ENCODE measurements at places on chromosomes 4 and X.

GRCh38 chr4:18691431-18692200 is 670.1 kb upstream of the LCORL start:
- DNase-seq, result no peak

DNA sequence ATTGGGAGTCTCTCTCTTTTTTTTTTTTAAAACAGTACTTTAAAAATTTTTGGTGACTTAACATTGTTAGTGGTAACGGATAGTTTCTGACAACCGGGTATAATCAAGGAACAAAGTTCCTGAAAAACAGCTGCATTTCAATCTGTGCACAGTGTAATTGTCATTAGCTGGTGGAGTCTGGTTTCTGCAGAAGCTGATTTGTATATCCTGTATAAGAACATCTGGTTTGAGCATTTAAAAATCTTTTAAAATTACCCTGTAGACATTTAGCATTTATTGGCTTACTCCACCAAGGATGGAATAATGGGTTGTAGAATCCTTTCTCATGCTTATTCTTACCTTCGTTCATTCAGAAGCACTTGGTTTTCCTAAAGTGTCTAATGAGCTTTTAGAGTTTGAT is 11.2 kb downstream of the JADE1 start:
- no peak for DNase-seq

- DNase-seq, result no peak
Observed at GRCh38 chrX:24796204-24796603, 102.5 kb downstream of the POLA1 start.

DNA sequence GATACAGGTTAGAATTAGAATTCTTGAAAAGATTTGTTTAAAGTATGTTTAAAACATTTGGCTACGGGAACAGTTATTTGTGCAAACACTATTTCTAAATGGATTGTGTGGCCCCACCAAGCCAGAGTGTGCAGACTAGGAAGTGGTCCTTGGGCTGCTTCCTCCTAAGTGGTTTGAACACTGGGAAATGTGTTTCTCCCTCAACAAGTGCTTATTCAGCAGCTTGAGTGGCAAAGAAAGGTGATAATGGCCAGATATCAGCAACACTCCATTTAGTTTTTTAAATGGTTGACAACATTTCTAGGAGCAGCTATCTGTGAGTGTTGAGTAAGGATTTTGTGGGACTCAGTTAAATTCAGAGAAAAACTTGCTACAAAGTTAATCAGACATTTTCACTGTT is 141.4 kb upstream of the LNX1 start:
- DNase-seq, result no peak

GRCh38 chr4:35253331-35253730 is 991.0 kb downstream of the ARAP2 start:
- no peak for DNase-seq

- no peak for DNase-seq
Observed at GRCh38 chr4:129144755-129145206, 48.8 kb downstream of the C4orf33 start.

- DNase-seq, result no peak
Observed at GRCh38 chrX:71615954-71616353, 2.4 kb downstream of the CXCR3 start.

- DNase-seq, result no peak
Observed at GRCh38 chr4:126265888-126266287, 951.1 kb downstream of the FAT4 start.

GRCh38 chr4:64105903-64106302 is 303.3 kb downstream of the TECRL start:
- DNase-seq, result no peak

- DNase-seq, result no peak
Observed at GRCh38 chrX:133783274-133783673, 202.1 kb downstream of the GPC3 start.

DNA sequence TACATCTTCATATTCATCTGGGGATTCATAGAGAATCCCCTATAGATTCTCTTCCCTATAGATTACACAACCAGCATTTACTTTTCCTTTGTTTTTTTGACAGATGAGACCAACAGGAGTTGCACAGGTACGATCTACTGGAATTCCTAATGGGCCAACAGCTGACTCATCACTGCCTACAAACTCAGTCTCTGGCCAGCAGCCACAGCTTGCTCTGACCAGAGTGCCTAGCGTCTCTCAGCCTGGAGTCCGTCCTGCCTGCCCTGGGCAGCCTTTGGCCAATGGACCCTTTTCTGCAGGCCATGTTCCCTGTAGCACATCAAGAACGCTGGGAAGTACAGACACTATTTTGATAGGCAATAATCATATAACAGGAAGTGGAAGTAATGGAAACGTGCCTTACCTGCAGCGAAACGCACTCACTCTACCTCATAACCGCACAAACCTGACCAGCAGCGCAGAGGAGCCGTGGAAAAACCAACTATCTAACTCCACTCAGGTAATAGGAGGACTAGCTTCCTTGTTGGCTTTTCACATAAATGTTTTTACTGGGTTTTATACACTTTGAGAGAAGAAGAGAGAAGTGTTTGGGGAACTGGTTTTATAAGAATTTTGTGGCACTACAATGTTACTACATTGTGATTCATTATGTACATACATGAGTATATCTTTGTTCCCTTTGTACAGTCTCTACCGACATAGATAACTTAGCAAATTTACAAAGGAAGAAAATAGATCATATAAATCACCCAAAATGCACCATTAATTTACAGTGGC is 137.2 kb downstream of the DIPK2B start:
- no peak for DNase-seq

- no peak for DNase-seq
Observed at GRCh38 chr4:80196259-80196921, 913 bp upstream of the PRDM8 start.

DNA sequence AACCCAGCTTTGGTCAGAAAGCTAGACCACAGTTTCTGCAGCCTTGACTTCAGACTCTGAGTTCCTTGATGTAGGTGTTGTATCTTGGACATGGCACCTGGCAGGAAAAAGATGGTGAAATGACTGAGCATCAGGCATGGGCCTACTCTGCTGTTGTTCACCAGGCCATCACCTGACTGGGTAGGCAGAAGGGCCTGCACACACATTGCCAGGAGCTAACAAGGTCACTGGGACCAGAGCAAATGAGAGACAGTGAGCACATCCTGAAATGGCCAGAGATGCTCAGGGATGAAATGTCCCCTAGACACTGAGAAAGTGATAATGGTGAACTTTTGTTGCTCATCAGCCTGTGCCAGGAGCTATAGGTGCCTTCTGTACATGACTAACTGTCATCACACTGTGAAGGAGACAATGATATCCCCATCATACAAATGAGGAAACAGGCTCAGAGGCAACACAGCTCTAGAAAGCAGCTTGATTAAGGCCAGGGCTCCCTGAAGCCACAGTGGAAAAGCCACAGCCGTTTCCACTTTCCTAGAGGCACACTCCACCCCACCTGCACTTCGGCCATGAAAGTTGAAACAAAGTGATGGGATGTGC is 128.3 kb downstream of the TSPAN5 start:
- DNase-seq, result no peak

DNA sequence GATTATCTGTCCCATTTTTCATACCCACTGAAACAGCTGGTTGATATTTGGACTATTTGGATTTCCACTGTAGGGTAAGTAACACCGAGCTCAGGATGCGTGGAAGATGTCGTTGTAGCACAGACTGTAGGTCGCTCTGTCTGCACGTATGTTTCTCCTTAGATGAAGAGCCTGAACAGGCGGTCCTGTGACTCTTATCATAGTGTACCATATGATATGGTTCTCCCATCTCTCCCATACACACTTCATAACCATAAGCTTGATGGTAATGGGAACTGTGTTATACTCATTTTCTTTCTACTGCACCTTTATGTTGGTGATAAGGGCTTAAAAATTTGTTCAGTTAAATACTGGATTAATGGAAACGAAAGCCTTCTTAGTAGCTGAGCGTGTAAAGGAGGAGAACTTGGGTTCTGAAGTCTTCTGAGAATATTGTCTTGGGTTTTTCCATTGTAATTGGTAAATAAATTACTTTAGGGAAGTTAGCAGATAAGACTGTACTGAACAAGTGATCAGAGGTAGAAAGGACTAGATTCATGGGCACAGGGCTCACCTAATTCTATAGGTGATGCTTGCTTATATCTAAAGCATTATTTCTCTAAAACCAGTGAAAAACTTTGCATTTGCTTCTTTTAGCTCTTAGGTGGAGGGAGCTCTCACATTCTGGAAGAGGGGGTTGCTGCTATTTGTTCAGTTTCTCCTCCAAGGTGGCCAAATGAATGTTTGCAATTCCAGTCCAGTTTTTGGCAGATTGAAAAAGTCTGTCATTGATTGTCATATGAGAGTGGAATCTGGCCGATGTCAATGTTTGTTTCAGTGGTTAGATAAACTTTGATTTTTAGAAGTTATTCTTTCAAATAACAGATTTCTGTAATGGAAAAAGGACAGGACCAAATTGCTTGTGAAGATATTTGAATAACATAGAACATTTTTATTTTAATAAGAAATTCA is 15.8 kb downstream of the SMAD1 start:
- DNase-seq, result no peak

GRCh38 chr4:177770776-177771175 is 328.5 kb upstream of the AGA start:
- peak; percentile 15 for DNase-seq

DNA sequence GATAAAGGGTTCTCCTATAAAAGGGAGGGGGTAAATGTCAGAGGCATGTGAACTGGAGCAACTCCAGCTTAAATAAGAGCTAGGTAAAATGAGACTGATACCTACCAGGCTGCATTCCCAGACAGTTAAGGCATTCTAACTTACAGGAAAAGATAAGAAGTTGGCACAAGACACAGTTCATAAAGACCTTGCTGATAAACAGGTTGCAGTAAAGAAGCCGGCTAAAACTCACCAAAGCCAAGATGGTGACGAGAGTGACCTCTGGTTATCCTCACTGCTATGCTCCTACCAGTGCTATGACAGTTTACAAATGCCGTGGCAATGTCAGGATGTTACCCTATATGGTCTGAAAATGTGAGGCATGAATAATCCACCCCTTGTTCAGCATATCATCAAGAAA is 13.1 kb upstream of the SULT1B1 start:
- DNase-seq, result no peak

DNA sequence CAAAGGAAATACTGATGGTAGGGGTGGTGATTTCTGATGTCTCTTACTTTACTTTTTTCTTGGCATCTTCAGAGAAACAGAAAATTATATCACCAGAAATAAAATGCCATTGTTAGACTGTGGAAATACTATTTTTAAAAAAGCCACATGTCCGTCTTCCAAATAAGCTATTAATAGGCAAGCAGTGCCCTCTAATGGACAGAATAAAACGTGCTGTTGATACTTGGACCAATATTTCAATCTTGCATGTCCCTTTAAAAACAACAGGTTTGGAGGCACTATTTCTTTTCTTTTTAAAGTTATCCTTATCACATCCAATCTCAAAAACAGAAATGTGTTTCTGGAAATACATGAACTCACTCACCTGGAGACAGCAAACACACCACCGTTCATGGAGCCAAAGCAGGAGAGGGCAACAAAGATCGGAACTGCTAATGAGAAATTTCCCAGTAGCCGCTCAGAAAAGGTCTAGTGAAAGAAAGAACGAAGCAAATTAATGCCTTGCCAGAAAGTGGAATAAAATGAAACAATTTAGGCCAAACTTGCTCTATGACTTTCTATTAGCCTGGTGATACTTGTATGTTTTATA is 59.2 kb downstream of the SLC7A11 start:
- DNase-seq, result peak; percentile 82
